Activated CD4-positive, alpha-beta T cell treated with anti-CD3 and anti-CD28 coated beads for 1 hour (primary cell): ENCODE measurements at places on chromosomes 6 and 20.

DNA sequence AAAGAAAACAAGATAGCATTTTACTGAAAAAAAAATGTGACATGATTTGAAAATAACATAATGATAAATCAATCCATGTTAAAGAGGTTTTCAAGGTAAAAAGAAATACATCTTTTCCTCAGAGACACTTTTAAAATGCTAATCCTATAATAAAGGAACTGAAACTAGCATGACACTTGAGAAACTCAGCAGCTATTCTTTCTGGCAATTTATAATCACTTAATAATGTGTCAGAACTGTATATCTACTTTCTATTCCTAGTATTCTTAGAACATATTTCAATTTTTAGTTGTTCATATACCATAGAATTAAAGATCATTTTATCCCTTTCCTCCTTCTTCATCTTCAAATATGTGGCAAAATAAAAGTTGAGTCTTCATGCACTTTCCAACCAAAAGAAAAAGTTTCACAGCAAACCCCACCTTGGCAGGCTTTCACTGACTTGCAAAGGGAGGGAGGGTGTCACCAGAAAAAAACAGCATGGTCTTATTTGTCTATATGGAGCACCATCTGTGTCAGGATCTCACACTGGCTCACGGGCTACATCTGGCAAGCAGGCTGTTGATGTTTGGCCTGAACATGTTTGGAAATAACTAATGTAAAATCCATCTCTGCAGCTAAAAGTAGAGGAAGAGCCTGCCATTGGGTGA, 48.5 kb downstream of the FHL5 start:
- DNase-seq, result no peak

DNA sequence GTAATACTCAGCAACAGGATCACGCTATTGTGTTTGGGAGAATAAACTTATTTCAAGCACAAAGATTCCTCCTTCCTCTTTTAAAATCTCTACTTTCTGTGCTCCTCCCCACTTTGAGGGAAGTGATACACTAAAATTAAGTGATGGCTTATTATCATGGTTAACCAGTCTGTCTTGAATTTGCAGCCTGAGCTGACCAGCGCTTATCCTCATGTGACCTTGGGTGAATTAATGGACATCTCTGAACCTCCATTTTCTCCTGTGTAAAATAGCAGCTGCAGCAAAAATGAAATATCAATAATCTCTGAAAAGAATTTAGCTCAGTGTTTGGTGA, 222.6 kb downstream of the BCAS1 start:
- DNase-seq, result no peak

DNA sequence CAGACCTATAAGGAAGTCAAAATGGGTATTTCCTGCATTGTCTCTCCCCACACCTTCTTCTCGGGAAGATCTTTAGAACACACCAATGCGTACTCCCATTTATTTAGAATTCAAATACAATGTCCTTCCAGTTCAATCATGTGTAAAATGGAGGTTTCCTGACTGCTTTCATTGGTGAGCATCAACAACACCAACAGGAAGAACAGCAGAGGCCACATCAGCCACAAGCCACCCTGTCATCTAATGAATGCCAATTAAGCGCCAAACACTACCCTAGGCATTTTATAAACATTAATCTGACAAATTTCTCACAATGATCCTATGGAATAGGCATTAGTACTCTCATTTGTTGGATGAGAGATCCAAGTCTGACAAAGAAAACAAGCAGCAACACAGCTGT, 68.4 kb upstream of the SMLR1 start:
- no peak for DNase-seq

- no peak for DNase-seq
Measured at GRCh38 chr20:41279546-41280225, 37.8 kb downstream of the ZHX3 start.

GRCh38 chr6:30720738-30721197, 616 bp downstream of the TUBB start:
- peak; percentile 47 for DNase-seq

- no peak for DNase-seq
Measured at GRCh38 chr6:50816947-50817645, 1.6 kb upstream of the TFAP2B start.

- DNase-seq, result no peak
Measured at GRCh38 chr6:88165844-88166492, at the start of gene CNR1. Gene CNR1, minus strand, starts transcription at chr6:88166347. Its CDS starts 21,073 bp downstream, at chr6:88145274.

DNA sequence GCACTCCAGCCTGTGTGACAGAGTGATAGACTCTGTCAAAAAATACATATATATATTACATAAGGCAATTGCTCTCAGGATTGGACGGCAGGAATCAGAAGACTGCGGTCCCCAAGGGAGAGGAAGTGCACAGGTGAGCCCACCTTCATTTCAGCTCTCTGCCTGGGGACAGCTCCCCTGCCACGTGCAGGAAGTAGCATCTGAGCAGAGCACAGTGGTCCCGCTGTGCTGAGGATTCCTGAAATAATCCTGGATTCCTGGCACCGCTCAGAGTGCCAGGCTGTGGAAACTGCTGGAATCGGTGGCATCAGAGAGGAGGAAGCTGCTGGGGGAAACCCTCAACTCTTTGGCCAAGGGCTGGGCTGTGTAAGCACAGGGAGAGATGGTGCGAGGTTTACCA, 27.7 kb downstream of the NFATC2 start:
- DNase-seq, result no peak

- no peak for DNase-seq
Measured at GRCh38 chr6:46324706-46325105, 153.9 kb upstream of the ENPP5 start.

GRCh38 chr6:52426667-52427066, 6.5 kb downstream of the EFHC1 start:
- DNase-seq, result no peak

- no peak for DNase-seq
Measured at GRCh38 chr6:160141001-160141726, 19.5 kb downstream of the SLC22A1 start.

DNA sequence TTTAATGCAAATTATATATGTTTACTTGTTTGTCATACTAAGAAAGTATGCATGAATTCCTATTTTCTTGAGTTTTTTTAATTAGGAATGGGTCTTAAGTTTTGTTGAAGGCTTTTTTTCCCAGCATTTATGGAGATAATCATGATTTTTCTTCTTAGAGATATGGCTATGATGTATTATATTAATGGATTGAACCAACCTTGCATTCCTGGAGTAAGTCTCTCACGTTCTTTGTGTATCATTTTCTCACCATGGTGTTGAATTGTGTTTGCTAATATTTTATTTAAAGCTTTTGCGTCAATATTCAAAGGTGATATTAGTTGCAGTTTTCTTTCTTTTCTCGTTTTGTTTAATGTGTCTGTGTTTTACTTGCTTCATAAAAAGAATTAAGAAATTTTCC, 48.4 kb upstream of the SLC35D3 start:
- DNase-seq, result no peak

GRCh38 chr6:140303218-140303949, 928.9 kb upstream of the CITED2 start:
- no peak for DNase-seq

DNA sequence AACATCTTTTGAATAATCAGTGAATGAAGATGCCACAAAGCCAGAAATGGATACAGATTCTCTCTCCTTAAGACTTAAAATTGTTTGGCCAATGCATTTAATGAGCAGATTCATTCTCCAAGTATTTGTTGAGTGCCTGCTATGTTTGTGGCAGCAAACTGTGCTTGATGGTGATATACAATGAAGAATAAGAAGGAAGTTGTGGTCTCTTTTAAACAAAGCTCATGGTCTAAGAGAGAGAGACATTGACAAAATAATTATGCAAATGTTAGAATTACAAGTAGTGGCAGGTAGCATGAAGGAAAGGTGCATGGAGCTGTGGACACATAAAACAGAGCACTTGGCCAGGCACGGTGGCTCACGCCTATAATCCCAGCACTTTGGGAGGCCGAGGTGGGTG, 28.3 kb downstream of the NFATC2 start:
- no peak for DNase-seq

- DNase-seq, result no peak
Measured at GRCh38 chr6:49979584-49979983, 10.2 kb upstream of the DEFB113 start.

- no peak for DNase-seq
Measured at GRCh38 chr6:33957892-33958525, 154.2 kb upstream of the MLN start.

DNA sequence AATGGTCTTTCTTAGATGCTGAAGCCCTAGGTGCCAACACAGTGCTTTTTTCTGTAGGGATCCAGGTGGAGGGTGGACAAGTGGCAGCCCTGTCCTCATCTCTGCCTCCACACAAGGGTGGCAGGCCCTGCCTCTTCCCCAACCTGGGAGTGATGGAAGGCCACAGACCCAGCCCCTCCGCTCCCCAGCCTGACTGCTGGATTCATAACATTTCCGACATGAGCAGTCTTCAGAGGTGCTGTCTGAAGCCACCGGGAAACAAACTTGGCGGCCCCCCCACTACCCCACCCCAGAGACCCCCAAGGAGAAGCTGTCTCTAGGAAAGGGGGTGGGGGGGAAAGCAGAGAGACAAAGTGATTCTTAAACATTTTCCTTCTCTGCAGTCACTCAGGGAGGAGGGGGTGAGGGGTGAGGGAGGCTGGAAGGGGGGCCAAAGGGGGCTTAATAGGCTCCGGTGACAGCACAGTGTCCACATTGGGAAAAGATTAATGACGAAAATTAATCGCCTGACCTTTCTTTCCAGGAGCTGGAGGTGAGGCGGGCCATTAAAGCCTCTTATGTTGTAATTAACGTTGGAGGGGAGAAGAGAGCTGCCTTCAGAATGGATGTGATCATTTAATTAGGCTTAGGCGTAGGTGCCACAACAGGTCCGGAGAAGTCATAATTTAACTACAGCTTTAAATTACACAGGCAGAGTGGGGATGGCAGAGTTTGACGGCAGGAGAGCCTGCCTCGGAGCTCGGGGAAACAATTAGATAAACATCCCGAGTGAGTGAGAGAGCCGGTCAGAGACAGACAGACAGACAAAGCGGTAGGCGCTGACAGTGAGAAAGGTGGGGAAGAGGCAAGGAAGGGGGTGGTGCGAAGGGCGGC, 76.8 kb upstream of the FOXP4 start:
- no peak for DNase-seq

DNA sequence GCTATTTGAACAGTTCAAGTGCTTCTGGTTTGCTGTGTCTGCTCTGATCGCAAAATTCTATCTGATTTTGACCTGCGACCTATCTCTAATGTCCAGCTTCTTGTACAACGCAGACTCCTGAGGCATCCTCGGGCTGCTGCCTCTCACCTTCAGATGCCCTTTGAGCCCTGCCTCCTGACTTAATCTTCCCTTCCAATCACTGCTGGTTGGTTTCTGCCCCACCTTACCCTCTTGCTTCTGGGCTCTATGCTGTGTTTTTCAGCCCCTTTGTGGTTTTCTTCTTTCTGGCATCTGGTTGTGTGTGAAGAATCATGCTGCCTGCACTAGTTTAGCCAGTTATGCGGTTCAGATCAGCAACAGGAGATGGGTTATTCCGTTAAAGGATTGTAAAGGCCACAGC, 131.2 kb upstream of the THEMIS start:
- DNase-seq, result no peak

- no peak for DNase-seq
Measured at GRCh38 chr6:56223995-56224394, 23.4 kb downstream of the COL21A1 start.
